ENCODE measurements at places on chromosomes 3 and 15.

DNA sequence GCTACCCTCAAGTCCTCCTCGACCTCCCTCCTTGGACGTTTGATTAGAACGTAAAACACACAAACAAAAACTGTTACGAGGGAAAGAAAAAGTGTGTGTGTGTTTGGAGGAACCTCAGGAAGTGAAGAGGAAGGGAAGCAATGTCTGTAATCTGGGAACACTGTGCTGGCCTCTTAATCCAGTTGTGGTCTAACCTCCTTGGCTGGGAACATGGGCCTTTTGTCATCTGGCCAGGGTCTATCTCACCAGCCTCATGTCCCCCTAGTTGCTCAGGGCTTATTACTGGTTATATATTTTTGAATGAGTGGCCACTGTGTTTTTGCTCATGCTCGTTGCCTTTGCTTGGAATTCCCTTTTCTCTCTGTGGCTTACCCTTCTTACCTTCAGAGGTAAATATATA is 89.0 kb upstream of the RASGRF1 start:
- no peak for DNase-seq

GRCh38 chr15:49688135-49688790 is 67.4 kb downstream of the DTWD1 start:
- DNase-seq = no peak

DNA sequence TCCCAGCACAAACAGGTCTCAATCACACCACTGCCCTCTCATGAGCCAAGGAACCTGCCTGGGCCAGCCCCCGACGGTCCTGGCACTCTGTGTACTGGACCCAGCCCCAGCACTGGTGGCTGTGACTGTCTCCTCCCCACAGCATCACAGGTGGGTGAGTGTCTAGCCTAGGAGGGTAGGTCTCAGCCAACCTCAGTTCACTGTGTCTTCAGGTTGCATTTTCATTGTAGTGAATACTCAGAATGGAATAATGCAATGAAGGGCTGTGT is 163.4 kb upstream of the NSMCE3 start:
- DNase-seq = no peak

DNA sequence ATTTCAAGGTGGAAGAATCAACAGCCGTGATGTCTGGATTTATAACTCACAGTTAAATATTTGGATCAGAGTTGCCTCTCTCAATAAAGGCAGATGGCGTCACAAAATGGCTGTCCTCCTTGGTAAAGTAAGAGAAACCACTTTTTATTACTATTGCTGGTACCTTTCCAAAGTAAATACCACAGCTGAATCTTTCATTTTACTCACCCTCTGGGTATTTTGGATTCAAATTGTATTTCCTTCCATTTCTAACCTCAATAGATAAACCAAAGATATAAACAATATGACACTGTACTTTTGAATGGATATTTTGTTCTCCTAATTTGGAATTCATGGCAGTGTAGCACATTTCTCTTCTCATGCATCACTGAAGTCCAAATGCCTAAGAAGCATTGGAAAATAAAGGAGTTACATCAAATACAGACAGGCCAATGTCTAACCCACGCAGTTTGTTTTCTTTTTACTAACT is 29.5 kb downstream of the KLHL24 start:
- no peak for DNase-seq

DNA sequence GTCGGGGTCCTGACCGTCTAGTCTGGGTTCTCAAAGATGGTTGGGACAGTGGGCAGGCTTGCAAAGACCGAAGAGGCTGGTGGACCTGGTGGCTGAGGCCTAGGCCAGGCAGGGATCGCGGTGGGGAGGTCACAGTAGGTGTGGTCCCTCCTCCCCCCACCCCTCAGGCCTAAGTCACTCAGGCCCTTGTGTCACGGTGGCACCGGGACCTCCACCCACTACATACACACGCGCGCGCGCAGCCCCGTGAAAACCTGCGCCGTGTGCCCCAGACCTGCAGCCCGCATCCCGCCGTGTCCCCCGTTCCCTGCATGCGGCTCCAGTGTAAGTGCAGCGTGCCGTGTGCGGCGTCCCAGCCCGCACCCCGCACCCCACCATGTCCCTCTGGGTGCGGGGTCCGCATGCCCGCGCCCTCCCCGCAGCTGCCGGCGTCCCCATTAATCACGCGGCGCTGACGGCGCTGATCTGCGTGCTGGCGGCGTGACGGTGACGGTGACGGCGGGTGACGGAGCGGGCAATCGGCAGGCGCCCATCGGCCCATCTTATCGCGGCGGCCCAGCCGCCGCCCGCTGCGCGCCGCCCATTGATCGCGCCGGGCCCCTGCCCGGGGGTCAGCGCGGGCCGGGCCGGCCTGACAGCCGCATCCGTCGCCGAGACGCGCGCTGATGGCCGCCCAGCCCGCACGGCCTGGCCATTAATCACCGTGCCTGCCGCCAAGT is 24.4 kb downstream of the SEC61A1 start:
- no peak for DNase-seq

- DNase-seq = no peak
Observed at GRCh38 chr15:94631608-94632007, 400.2 kb downstream of the MCTP2 start.

- no peak for DNase-seq
Observed at GRCh38 chr3:43170553-43170952, 64.7 kb upstream of the POMGNT2 start.

DNA sequence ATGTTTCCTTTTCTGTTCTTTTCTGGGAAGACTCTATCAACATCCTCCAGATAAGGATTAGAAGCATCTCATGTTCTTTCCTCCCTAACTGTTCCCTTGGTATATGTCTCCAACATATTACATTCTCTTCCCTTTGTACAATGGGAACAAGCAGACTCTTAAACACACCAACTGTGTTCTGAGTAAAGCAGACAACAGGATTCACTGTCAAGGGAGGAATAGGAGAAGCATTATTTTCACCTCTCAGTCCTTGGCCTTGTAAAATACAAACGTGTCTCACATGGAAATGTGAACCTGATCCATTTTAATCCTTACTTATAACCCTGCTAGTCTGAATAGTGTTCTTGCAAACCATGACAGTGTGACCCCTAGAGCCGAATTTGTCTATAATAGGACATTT is 19.6 kb downstream of the GYG1 start:
- no peak for DNase-seq

DNA sequence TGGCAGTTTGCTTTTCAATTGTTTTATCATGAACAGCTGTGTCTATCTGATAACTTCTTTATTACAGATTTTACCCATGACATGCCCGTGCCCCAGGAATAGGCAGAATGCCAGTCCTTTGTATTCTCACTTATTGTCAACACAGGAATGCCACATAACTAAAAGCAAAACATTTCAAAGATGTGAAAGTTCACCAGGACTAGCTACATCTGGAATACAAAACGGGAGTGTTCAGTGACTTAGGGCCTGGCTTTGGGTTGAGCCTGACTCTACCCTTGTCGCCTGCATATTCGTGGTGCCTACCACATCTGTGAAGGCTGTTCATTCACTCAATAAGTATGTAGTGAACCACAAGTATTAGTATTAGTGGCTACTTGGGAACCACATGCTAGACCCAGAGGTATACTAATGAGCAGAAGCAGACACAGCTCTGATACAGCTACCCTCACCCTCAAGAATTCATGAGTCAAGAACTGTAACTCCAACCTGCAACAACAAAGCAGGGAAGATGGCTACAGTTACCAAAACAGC is 2.9 kb downstream of the TNFSF10 start:
- no peak for DNase-seq

GRCh38 chr3:186414735-186415419 is 52.8 kb upstream of the DGKG start:
- DNase-seq = no peak

GRCh38 chr3:96959474-96959873 is 145.1 kb downstream of the EPHA6 start:
- DNase-seq = no peak

DNA sequence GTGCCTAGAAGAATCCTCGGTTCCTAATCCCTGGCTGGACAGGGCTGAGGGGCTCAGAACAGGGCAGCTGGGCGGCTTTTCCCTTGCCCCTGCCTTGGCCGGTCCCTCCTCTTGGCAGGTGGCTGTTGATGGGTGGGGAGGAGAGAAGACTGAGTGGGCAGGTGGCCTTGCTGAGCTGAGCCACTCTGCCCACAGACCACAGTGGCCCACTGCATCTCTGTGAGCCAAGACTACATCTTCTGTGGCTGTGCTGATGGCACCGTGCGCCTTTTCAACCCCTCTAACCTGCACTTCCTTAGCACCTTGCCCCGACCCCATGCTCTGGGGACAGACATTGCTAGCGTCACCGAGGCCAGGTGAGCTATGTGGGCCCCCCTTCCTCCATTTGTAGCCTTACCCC is 14.5 kb upstream of the JMJD7 start:
- DNase-seq = no peak
